ENCODE measurements at places on chromosomes 1 and 21. TPM values are rescaled to one million over a fixed set of nuclear protein-coding genes. Genes with fewer than 3 reads are reported as not detected.

ACTL8 gene
- total RNA-seq, result not detected

UBL4B gene
- not detected for total RNA-seq

TMEM240 gene
- total RNA-seq, result 0.63 TPM

PCNT gene
- 29.4 TPM for total RNA-seq

CFHR5 gene
- not detected for total RNA-seq

NTNG1 gene
- total RNA-seq, result not detected

TBX15 gene
- not detected for total RNA-seq

KRTAP13-2 gene
- not detected for total RNA-seq

CLIC4 gene
- total RNA-seq, result 8.5 TPM

AADACL4 gene
- not detected for total RNA-seq

TSSK3 gene
- total RNA-seq, result 0.98 TPM

IL19 gene
- not detected for total RNA-seq

CATSPERE gene
- total RNA-seq, result not detected

CR1L gene
- not detected for total RNA-seq

ANGPTL3 gene
- not detected for total RNA-seq

FCAMR gene
- total RNA-seq, result not detected

FAM151A gene
- not detected for total RNA-seq

AVPR1B gene
- total RNA-seq, result not detected

CTTNBP2NL gene
- 0.81 TPM for total RNA-seq

BARHL2 gene
- total RNA-seq, result not detected

C1orf53 gene
- total RNA-seq, result 2.4 TPM

ANKRD45 gene
- not detected for total RNA-seq

UTS2 gene
- not detected for total RNA-seq

VASH2 gene
- 0.58 TPM for total RNA-seq

CFAP74 gene
- not detected for total RNA-seq

HDGF gene
- 221 TPM for total RNA-seq

HNRNPU gene
- 606 TPM for total RNA-seq

OR2M3 gene
- total RNA-seq, result not detected
